ENCODE measurements at places on chromosomes 13 and 19. TPM values are rescaled to one million over a fixed set of nuclear protein-coding genes. Genes with fewer than 3 reads are reported as not detected.

The CD22 gene
- total RNA-seq, result not detected

The BEST2 gene
- total RNA-seq, result 1.4 TPM

The POU4F1 gene
- 0.11 TPM for total RNA-seq

DNA sequence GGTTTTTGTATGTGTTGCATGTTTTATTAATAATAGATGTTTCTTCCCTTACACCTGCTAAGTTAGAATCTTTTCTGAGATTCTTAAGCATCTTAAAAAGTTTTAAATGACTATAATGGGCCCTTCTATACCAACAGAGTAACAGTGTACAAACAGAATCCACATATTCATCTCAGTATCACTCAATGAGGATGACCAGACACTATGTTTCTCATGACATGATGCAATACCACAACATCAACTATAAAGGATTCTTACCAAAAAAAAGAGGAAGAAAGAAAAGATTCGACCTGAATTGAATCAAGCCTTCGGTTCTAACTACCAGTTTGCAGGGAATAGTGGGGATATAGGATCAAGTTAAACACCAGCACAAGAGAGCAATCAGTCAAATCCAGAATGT lies 56.5 kb downstream of the INTS6 start:
- no peak for DNase-seq

The PSG6 gene
- not detected for total RNA-seq

The POLD1 gene
- 106 TPM for total RNA-seq

The GRIN3B gene
- total RNA-seq, result 2.4 TPM

The SYNE4 gene
- 23.8 TPM for total RNA-seq

DNA sequence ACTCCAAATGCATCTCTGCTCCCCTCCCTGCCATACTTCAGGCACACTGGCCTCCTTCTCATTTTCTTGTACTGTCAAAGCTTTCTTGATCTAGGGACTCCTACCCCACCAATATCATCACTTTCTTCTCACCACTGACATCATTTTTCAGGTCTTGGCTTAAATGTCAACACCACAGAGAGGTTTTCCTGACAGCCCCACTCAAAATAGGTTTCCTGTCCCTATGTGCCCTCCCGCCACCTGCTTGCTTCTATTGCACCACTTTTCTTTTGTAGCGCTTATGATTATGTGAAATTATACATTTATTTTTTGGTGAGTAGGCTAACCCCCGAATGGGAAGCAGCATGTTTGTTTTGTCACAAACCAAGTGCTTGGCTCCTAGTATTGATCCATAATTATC lies 164.6 kb downstream of the NDFIP2 start:
- DNase-seq, result no peak

- DNase-seq, result no peak
Measured at GRCh38 chr19:41307090-41307875, 2.7 kb upstream of the CCDC97 start.

- no peak for DNase-seq
Measured at GRCh38 chr19:39555883-39556282, 15.9 kb upstream of the EID2 start.

The FCAR gene
- total RNA-seq, result not detected

GRCh38 chr13:61685682-61686012 lies 270.0 kb upstream of the PCDH20 start:
- DNase-seq, result peak; percentile 81

The SLC25A41 gene
- 0.46 TPM for total RNA-seq

DNA sequence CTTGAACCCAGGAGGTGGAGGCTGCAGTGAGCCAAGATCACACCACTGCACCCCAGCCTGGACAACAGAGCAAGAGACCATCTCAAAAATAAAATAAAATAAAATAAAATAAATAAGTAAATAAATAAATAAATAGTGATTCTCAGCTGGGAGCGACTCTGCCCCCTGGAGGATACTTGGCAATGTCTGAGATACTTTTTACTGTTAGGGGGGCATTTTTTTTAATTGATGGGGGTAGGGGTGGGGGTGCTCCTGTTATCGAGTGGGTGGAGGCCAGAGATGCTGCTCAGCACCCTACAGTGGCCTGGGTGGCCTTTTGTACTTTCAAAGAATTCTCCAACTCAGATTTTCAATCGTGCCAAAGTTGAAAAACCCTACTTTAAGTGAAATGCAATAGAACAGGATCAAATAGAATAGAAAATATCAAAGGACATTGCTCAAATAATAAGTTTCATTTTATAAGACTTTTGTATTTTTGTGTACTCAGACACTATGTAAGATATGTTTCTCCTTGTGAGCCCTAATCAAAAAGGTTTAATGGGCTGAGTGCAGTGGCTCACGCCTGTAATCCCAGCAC lies 7.1 kb upstream of the CLPP start:
- no peak for DNase-seq

The ZNF578 gene
- total RNA-seq, result 28.0 TPM

- DNase-seq, result no peak
Measured at GRCh38 chr13:50649211-50649610, 194.3 kb downstream of the DLEU7 start.

Data from endodermal cell (in vitro differentiated cells).